ENCODE measurements at places on chromosomes 1 and 21.

- peak; percentile 66 for DNase-seq
Measured at GRCh38 chr1:183689762-183690204, 36.7 kb upstream of the APOBEC4 start.

- no peak for DNase-seq
Measured at GRCh38 chr1:80064524-80064923, 1058.0 kb upstream of the ADGRL4 start.

DNA sequence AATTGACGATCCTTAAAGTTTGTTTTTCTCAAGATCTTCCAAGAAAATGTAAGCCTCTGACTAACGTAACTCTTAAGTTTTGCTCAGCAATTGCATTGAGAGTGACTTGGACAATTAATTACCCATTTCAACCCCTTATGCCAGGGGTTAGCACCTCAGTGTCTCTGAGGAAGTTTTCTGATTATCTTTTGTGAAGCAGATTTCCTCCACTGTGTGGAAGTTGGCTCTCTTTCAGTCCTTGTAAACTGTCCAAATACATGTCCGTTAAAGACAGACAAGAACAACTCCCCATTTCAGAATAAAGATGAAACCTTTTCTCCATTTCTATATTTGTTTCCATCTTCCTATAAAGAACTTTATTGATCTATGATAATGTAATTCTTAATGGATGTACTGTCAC, 296.4 kb upstream of the FMN2 start:
- no peak for DNase-seq

DNA sequence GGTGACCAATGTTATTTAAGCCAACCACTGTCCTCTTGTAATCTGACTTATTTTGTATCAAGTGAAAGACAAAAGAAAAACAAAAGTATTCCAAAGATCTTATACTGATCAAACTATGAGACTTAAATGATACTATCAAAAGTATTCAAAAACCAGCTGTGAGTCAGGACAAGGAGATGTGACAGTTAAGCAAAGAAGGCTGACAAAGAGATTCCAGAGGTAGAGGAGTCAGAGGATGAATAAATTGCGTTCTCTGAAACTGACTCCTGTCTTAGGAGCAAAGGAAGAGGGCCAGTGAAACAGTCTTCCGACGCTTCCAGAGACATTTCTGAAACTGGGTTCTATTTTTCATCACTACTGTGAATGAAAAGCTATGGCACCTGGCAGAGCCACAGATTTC, 20.9 kb downstream of the TMEM50B start:
- DNase-seq = no peak

DNA sequence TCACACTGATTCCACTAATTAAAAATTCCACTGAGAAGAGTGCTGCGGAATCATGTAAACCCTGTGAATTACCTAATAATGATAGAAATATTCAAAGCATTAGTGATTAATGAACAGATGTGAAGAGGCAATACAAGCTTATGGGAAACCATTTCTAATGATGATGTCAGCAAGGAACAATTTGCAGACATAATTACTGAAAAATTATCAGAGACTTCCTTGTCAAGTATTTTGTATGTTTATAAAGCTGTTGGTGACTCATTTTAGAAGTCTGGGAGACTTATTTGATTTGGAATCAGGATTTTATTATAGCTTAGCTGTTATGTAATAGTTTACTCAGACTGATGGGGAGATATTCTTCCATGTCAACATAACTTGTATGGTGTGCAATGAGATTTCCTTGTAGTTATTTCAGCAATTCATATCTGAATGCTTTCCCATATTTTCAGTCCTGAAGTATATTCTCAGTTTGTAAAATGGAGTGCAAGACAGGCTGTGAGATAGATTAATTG, 135.5 kb downstream of the TGFB2 start:
- DNase-seq = peak; percentile 40

GRCh38 chr1:224082146-224082545, 31.8 kb upstream of the FBXO28 start:
- DNase-seq = no peak

- no peak for DNase-seq
Measured at GRCh38 chr1:27531959-27532685, 42.2 kb upstream of the WASF2 start.

DNA sequence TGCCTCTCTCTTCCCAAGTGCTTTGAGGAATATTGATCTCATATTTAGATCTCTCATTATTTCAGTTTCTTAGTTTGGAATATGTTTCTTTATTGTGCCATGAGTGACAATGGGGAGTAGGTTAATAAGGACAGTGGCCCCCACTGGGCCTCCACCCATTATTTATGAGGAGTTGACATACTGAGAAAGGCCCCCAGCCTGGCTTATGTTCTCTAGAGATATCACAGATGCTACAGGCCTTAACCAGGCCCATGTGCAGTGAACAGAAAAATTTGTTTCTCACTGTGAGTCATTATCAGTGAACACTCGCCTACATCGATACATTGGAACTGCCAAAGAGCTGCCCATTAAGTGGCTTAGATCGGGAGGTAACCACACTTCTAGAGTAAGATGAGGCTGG, 35.7 kb upstream of the SYT6 start:
- no peak for DNase-seq

DNA sequence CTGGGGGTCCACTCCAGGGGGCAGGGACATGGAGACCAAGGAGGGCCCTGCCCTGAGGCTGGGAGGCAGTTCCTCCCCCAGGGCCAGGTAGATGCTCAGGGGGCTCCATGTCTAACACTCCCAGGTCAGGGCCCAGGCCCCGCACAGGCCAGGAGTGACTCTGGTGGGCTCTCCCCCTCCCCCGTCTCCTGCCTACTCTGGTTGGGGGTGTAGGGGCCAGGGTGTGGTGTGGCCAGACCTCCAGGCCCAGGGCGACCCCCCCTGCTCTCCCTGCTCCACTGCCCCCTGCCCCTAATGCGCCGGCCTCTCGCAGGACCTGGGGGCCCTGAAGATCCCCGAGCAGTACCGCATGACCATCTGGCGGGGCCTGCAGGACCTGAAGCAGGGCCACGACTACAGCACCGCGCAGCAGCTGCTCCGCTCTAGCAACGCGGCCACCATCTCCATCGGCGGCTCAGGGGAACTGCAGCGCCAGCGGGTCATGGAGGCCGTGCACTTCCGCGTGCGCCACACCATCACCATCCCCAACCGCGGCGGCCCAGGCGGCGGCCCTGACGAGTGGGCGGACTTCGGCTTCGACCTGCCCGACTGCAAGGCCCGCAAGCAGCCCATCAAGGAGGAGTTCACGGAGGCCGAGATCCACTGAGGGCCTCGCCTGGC, 19.7 kb upstream of the CCDC27 start:
- DNase-seq = no peak

GRCh38 chr1:234368320-234369032, 4.8 kb upstream of the COA6 start:
- no peak for DNase-seq

DNA sequence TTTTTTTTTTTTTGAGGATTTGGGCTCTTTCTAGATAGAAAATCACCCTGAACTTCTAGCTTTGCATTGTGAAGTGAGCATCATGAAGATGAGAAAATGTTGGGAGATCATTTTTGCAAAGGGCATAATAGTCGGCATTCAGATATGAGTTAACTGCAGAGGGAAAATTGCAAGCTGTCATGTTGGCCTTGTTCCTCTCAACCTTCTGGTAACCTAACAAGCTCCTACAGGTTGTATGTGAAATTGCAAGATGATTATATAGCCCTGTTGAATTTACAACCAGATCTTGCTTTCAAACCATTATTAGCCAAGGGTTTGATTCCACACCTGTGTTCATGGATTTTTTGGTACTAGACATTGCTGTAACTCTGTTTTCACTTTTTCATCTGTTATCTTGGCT, 2.2 kb downstream of the ELOA start:
- DNase-seq = peak; percentile 37

DNA sequence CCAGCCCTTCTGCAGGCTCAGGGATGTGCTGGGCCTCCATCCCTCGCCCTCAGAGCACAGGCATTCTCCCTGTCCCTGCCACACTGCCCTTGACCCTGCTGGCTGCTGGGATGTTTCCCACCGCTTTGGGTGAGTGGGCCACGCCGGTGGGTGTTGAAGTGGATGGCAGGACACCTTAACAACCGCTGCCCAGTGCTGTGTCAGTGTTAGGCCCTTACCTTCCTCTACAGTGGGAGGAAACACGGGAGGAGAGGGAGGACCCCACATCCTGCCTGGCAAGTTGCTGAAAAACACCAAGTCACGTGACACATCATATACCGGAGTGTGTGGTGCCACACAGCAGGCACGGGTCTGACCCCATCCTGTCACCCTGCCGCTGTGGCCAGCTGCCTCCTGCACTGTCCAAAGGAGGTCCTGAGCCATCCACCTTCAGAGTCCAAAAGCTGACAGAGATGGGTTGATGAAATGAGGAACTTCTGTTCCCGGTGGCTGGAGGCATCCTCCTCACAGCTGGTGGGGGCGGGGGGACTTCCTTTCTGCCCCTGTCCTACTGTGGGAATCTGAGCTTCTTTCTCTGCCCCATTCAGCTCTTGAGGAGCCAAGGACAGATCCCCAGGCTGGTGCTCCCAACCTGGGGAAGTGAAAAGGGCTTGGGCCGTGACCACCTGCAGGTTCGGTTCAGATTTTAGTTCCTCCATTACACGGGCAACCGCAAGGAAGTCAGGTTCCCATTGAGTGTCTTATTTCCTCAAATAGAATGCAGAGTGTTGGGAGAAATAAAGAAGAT, 3.2 kb upstream of the THEMIS2 start:
- DNase-seq = no peak

DNA sequence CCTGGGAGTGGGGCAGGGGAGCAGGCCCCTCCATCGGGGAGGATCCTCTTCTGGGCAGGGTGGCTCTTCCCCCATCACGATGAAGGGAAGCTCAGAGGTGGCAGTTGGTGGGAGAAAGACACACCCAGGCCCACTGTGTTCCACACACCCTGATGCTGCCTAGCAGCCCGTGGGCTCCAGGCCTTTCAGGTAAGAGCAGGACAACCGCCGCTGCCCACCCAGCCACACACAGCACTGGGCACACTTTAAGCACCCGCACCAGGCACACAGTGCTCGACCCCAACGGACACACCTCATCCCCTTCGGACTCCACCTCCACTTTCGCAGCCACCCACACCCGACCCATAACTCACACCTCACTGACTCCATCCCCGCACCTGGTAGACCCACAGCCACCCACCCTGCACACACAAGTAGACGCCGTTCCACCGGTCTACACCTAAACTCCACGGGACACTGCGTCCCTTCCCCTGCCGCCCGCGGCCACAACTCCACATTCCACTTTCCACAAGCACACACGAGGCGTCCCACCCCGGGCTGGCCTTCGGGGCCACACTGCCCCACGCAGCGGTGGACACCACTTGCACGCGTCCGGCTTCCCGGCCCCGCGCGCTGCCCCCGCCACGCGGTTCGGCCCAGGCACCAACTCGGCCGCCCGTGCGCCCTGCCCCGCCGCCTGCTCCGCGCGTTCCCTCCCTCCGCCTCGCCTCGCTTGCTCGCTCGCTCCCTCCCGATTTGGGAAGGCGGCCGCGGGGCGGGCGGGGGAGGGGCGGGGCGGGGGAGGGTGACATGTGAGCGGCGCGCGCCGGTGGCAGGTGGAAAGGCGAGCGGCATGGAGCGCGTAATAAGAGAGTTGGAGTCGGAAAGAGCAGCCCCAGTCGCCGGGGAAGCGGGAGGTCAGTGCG, at the start of gene KCNQ4:
TSS of gene KCNQ4 (plus strand) at position 787 of the 905 bp plus-strand sequence. CDS start 307 bp downstream, outside the sequence.
- DNase-seq = peak; percentile 72

DNA sequence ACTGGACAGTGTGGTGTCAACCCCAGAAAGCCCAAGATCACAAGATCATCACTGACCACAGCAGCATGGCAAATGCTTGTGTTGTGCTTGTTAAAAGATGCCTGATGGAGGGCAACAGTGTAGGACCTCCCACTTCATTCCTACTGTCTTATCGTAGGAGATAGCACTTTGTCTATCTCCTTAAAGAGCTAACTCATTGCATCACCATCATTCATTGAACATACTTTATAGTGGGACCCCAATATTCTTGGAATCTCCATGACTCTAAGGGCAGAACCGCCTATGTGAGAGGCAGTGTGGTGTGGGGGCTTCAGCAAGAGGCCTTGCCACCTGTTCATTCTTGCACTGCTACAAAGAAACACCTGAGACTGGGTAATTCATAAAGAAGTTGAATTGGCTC, 5.0 kb upstream of the SH2D1B start:
- no peak for DNase-seq

GRCh38 chr1:93459126-93459525, 11.2 kb downstream of the FNBP1L start:
- no peak for DNase-seq

DNA sequence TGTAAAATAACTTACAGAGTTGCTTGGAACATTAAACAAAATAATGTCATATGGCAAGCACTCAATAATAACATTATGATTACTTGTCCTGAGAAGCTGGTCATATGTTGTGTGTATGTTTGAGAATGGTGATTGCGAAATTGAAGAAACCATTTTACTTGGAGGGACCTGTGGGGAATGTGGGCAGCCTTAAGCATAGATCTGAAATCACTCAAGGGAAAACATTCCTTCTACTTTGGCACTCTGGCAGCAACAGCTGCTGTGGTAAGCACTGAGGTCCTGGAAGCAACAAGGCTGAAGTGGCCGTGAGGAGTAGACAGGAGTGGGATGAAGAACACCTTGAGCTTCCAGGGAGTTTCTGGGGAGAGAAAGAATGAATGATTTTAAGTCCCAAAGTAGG, 165.4 kb upstream of the ADAMTS5 start:
- no peak for DNase-seq

DNA sequence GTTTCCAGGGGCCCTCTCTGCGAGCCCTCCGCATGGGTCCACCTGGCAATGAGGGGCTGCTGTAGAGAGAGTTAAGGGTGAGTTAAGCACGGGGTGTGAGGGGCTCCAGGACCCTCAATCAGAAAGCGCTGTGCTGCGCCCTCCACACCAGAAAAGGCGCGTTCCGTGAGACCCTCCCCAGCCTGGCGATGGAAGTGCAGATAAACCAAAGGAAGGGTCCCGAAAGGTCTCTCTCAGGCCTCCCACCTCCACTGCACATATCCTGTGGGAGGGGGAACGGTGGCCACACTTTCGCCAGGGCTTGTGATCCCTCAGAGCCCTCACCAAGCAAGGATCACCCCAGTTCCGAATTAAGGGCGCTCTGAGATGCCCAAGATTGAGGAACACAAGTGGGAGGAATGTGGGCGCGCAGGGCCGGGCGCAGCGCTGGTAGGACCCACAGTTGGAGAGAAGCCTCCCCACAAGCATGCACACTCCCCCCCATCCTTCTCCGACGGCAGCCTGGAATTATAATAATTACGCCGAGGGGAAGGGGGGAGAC, 1.1 kb downstream of the WNT3A start:
- no peak for DNase-seq

- no peak for DNase-seq
Measured at GRCh38 chr21:14850394-14850793, 214.4 kb downstream of the NRIP1 start.

All from NCI-H69 (cell line).